Activated naive CD8-positive, alpha-beta T cell treated with anti-CD3 and anti-CD28 coated beads for 36 hours (primary cell): ENCODE measurements at places on chromosomes 12 and 14. TPM values are rescaled to one million over a fixed set of nuclear protein-coding genes. Genes with fewer than 3 reads are reported as not detected.

DNA sequence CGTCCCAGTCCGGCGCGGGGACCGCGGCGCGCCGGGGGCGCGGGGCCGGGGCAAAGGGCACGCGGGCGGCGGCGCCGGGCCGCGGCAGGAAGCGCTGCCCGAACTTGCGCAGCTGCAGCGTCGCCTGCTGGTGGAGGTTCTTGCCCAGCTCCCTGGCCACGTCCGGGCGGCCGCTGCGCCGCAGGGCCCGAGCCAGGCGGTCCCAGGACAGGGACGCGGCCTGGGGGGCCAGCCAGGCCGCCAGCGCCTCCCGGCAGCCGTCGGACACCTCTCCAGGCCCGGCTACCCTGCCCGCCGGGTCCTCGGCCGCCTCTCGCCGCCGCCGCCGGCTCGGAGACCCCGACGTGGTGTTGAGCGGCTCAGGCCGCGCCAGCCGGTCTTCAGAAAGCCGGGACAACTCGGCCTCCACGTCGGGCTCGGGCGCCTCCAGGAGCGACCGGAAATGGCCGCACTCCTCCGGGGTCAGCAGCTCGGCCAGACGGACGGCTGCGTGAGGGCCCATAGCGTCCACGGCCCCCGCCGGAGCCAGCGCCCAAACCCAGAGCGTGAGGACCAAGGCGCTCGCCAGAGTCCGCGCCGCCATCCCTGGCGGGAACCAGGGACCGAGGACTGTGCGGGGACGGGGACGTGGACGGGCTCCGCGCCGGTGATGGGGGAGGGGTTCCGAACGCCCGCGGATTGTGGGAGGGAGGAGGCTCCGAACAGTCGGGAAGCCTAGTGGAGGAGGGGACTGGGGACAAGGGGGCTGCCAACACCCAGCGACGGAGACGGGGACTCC is 34.0 kb downstream of the FIGNL2 start:
- no peak overlapping the region for H3K27ac ChIP-seq
- H3K27me3 ChIP-seq = peaks cover 7% of the 10 kb centered on the region
- H3K36me3 ChIP-seq = no peaks in the 10 kb centered on the region
- peaks cover 14% of the 10 kb centered on the region for H3K4me1 ChIP-seq
- H3K4me3 ChIP-seq = peak overlapping the region; percentile 76

- H3K4me3 ChIP-seq = no peak overlapping the region
- peaks cover 26% of the 10 kb centered on the region for H3K4me1 ChIP-seq
- no peak for DNase-seq
- H3K27me3 ChIP-seq = no peaks in the 10 kb centered on the region
- no peaks in the 10 kb centered on the region for H3K36me3 ChIP-seq
Observed at GRCh38 chr14:104386151-104386841, 193.3 kb upstream of the C14orf180 start.

DNA sequence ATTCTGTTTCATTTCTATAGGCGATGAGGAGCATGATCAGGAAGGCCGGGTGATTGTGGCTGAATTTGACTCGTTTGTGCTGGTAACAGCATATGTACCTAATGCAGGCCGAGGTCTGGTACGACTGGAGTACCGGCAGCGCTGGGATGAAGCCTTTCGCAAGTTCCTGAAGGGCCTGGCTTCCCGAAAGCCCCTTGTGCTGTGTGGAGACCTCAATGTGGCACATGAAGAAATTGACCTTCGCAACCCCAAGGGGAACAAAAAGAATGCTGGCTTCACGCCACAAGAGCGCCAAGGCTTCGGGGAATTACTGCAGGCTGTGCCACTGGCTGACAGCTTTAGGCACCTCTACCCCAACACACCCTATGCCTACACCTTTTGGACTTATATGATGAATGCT is 1.9 kb downstream of the APEX1 start:
- H3K36me3 ChIP-seq = peaks cover 14% of the 10 kb centered on the region
- DNase-seq = no peak
- peaks cover 29% of the 10 kb centered on the region for H3K4me1 ChIP-seq
- no peak overlapping the region for H3K4me3 ChIP-seq

The TAS2R14 gene
- 0.64 TPM for total RNA-seq

DNA sequence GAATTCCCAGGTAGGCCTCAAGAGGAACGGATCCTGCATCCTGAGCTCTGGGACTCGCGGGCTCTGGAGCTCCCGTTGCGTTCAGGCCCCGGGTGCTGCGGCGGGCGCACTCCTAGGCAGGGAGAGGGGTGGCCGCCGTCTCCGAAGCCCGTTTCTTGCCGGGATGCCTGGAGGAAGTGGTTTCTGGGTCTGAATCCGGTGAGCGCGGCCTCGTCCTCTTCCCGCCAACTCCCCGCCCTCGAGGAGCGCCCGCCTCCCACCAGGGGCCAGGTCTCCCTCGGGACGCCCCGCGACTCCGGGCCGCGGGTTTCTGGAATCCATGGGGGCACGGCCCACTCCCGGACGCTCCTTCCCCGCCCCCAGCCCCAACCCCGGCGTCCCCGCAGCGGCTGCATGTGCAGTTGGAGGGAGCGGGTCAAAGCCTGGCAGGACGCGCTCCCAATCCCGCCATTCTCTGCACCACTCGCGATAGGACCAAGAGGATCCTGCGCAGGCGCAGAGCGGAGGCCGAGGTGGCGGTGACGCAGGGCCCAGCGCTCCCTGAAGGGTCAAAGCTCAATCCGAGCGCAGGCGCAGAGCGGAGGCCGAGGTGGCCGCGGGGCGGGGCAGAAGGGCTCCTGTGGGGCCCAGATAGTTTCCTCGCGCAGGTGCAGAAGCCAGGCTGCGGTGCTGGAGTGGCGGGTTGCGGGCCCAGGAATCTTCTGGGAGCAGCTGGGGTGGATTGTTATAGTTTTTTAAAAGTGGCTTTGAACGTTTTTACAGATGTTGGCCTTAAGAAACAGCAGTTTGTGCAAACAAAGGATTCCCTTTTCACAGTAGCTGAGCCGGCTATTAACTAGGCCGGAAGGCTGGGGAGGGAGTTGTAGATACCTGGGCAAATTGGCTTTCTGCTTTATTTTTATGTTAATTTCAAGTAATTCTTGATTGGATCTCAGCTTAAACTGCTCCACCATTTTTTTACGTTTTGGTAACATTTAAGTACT is 796.4 kb downstream of the AACS start:
- H3K4me1 ChIP-seq = no peaks in the 10 kb centered on the region
- no peak overlapping the region for H3K27ac ChIP-seq
- H3K27me3 ChIP-seq = peaks cover 21% of the 10 kb centered on the region
- H3K4me3 ChIP-seq = no peak overlapping the region

The LMNTD1 gene
- not detected for total RNA-seq

DNA sequence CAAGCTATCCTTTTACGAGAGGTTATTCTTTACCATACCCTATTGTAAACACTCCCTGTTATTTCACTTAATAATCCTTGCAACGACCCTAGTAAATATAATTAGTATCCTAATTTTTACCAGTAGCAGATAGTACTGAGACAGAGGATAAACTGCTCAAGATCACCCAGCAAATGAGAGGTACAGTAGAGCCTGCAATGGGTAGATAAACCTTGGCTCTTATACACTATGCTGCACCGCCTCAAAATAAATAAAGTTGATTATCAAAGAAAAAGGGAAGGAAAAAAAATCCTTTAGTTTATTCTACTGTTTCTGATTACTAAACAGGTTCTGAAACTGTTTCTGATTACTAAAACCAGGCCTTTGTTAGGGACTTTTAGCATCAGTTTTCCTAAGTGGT is 22.5 kb downstream of the YBX3 start:
- H3K4me1 ChIP-seq = peaks cover 23% of the 10 kb centered on the region
- no peak overlapping the region for H3K27ac ChIP-seq
- peaks cover 50% of the 10 kb centered on the region for H3K36me3 ChIP-seq
- no peak for DNase-seq
- no peaks in the 10 kb centered on the region for H3K27me3 ChIP-seq

- no peak overlapping the region for H3K27ac ChIP-seq
- H3K27me3 ChIP-seq = no peaks in the 10 kb centered on the region
- H3K4me1 ChIP-seq = no peaks in the 10 kb centered on the region
Observed at GRCh38 chr12:77992760-77993159, 162.1 kb downstream of the NAV3 start.

GRCh38 chr12:70443062-70443673 is 77.1 kb downstream of the KCNMB4 start:
- no peaks in the 10 kb centered on the region for H3K27me3 ChIP-seq
- no peak overlapping the region for H3K4me3 ChIP-seq
- no peak overlapping the region for H3K27ac ChIP-seq
- DNase-seq = no peak
- no peaks in the 10 kb centered on the region for H3K36me3 ChIP-seq

GRCh38 chr14:73492043-73492552 is 1.4 kb downstream of the RIOX1 start:
- H3K27me3 ChIP-seq = peaks cover 4% of the 10 kb centered on the region
- peaks cover 43% of the 10 kb centered on the region for H3K36me3 ChIP-seq
- no peak for DNase-seq
- peaks cover 29% of the 10 kb centered on the region for H3K4me1 ChIP-seq
- peak overlapping the region; percentile 79 for H3K4me3 ChIP-seq
- peak overlapping the region; percentile 28 for H3K27ac ChIP-seq

GRCh38 chr14:68919129-68919927 is 59.8 kb downstream of the ACTN1 start:
- H3K4me3 ChIP-seq = no peak overlapping the region
- peak overlapping the region; percentile 75 for H3K27ac ChIP-seq
- DNase-seq = no peak
- peaks cover 53% of the 10 kb centered on the region for H3K4me1 ChIP-seq
- peaks cover 63% of the 10 kb centered on the region for H3K36me3 ChIP-seq

The PZP gene
- not detected for total RNA-seq

DNA sequence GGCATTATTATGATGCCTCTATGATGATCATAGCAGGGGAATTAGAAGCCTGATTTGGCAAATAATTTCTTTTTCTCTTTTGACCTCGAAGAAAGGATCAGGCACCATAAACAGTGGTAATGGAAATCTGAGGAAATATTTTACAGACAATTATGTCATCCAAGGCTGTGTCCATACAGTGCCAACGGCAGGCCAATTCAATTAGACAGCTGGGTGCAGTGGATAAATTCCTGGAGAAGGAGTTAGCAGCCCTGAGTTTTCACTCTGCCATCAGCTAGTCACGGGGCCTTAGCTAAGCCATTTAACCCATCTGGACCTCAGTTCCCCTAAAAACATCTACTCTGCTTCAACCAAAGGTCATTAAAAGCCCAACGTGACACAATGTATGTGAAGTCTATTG is 4.1 kb downstream of the TPH2 start:
- H3K4me1 ChIP-seq = no peaks in the 10 kb centered on the region
- no peak for DNase-seq
- H3K27me3 ChIP-seq = peaks cover 62% of the 10 kb centered on the region
- H3K36me3 ChIP-seq = no peaks in the 10 kb centered on the region

The ERH gene
- 403 TPM for total RNA-seq

DNA sequence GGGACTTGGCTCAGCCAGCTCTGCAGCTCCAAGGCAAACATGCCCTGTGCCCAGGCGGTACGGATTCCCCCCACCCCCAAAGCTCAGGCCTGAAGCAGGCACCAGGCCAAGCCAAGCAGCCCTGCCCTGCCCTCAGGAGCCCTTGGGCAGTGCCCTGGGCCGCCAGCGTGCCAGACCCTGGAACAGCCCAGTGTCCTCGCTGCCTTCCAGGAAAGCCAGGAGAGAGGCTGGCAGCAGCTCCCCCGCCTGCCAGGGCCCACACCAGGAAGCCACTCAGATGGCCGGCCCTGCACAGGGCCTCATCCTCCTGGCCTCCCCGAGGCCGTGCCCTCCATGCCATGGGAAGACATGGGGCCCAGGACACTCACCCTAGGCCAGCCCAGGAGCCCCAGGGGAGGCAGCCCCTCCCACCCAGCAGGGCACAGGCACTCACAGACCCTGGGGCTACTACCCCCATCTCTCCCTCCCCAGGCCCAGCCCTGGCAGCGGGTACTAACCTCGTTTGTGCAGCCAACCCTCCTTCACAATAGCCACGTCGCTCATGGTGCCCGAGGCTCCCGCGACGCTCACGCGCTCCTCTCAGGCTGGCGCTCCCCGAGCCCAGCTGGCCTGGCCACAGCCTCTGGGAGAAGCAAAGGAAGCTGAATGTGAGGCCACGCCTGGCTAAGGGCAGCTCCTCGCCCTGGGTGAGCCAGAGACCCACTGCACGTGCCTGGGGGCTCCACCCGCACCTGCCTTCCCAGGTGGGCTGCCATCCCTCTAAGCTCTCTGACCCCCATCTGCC is 3.3 kb downstream of the AKT1 start:
- H3K27me3 ChIP-seq = no peaks in the 10 kb centered on the region
- DNase-seq = no peak
- no peaks in the 10 kb centered on the region for H3K36me3 ChIP-seq
- no peak overlapping the region for H3K4me3 ChIP-seq

- no peak overlapping the region for H3K4me3 ChIP-seq
- H3K27ac ChIP-seq = no peak overlapping the region
- no peaks in the 10 kb centered on the region for H3K36me3 ChIP-seq
- peaks cover 18% of the 10 kb centered on the region for H3K27me3 ChIP-seq
- no peaks in the 10 kb centered on the region for H3K4me1 ChIP-seq
- no peak for DNase-seq
Observed at GRCh38 chr12:126830778-126831680, 1435.9 kb upstream of the TMEM132C start.

The TMCC3 gene
- 0.10 TPM for total RNA-seq

The SMIM10L1 gene
- 8.7 TPM for total RNA-seq

The APOLD1 gene
- 2.3 TPM for total RNA-seq

- H3K36me3 ChIP-seq = peaks cover 5% of the 10 kb centered on the region
- H3K27ac ChIP-seq = no peak overlapping the region
- no peaks in the 10 kb centered on the region for H3K27me3 ChIP-seq
- DNase-seq = no peak
Observed at GRCh38 chr12:27290501-27291168, 42.0 kb upstream of the BMAL2 start.

- H3K4me1 ChIP-seq = peaks cover 36% of the 10 kb centered on the region
- no peak for DNase-seq
- no peaks in the 10 kb centered on the region for H3K27me3 ChIP-seq
Observed at GRCh38 chr12:48681399-48681709, 684 bp downstream of the KANSL2 start.
